ENCODE measurements at places on chromosomes 6 and 20.

DNA sequence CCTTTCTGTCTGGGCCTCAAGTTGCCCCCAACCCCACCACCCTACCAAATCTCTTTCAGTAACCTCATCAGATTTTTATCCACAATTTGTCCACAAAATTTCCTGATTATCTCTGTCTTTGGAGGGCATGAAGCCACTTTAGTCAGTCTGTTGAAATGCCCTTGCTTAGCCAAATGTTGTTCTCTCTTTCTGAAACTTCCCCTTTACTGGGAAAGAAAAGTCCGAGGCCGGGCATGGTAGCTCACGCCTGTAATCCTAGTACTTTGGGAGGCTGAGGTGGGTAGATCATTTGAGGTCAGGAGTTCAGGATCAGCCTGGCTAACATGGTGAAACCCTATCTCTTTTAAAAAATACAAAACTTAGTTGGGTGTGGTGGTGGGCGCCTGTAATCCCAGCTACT lies 33.8 kb downstream of the TOMM6 start:
- DNase-seq: no peak

DNA sequence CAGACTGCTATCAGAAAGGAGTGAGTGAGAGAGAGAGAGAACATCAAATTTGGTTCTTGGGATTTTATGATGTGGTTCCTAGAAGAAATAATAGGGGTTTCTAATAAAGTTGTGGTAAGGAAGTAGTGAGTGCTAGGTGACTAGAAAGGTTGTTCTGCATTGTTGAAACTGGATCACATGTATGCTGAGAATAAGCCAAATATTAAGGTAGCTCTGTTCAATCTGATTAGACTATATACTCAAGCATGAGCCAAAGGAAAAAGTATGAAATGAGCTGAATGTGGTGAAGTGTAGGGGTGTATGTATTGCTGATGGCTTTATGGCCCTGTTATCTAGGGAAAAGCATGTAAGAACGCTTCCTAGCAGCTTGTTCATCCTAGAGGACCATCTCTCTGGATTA lies 63.0 kb upstream of the IMPG1 start:
- no peak for DNase-seq

DNA sequence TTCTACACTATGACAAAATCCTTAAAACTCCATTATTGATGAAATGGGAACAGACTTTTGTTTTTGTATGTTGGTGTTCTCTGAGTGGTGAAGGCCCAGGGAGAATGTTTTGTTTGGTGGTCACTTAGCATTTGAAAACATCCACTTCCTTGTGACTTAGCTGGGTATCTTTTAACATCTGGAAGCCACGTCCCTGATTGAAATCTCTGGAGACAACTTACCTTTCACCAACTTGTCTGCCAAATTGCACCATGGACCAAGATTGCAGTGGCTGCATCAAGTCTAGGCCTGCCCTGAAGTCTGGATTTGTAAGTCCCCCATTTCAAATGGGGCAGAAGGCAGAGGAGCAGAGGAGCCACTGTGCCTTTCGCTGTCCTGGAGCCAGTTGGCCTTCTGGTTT lies 534 bp upstream of the EFCAB8 start:
- DNase-seq: no peak

DNA sequence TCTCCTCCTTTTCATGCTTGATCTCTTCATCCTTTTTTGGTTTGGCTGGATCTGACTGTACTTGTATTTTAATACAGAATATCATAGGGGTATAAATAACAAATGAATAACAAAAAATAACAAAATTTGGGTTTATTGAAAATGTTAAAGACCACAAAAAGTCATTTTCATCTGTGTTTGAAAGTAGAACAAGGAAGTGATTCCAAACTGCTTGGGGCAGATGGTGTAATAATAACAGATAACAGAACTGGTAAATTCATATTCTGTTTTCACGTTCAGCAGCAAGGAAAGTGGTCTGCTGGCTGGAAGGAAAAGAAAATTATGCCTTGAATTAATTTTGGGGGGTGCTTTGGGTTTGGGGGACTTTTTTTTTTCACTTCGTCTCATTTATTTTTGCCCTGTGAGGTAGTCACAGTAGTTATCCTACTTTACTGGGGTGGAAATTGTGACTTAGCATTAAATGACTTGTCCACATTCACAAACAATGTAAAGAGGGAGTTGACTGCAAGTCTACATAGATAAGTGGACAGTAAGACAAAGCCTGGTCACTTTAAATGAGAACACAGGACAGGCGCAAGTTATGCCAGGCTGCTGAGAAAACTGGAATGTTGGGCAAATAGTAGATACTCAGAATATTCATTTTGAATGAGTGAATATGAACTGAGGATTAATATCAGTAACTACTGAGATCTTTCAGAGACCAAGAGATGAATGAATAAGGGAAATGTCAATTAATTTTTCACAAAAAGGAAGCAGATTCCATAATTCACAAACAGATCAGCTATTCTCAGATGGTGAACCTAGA lies 193.9 kb upstream of the CITED2 start:
- no peak for DNase-seq

- no peak for DNase-seq
Measured at GRCh38 chr6:66238851-66239250, 531.8 kb upstream of the EYS start.

- peak; percentile 32 for DNase-seq
Measured at GRCh38 chr20:62651285-62652021, 9.2 kb downstream of the SLCO4A1 start.

DNA sequence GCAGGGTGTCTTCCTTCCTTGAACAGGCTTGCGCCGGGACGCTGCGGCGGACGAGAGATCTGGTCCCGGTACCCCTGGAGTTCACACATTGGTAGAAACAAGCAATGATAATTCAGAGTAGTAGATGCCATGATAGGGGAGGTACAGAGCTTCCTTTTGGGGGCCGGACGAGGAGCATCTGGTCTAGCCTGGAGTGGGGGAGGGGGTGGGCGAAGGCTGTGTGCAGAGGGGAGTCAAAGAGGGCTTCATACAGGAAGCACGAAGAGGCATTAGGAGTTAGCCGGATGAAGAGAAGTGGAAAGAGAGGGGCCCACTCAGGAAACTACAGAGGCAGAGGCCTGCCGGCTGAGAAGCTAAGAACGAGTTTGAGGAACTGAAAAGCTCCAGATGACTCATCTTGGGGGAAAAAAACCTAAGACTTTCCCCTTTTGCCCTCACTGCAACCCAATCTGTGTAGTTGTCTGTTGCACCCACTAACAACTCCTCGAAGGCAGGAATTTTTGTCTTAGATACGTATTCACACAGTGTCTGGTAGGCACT lies 611 bp downstream of the CNPY3 start:
- DNase-seq: no peak

DNA sequence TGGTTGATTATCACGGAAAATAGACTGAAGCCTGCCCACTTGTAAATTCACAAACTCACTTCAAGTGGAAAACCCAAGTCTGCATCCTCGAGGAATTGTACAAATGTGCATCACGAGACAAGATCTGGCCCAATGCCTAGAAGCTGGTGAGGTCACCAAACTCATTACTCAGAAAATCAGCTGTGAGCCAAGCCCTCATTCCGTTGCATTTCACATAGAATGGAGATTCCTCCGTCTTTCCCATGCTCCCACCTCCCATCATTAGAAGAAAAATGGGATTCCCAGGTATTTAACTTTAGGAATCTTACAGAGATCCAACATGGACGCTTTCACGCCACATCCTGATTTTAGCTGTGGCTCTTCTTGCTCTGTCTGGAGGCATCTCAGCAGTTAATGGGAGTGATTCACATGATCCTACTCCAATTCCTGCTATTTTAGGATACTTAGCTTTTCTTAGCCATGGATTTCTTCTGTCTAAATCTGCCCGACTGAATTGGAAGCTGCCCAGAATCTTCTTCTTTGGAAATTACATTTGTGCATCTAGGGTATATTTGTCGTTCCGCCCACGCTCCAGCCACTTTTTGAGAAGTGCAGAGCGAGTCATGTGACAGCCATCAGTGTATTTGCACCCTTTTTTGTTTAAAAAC lies 68.7 kb upstream of the STMND1 start:
- no peak for DNase-seq

GRCh38 chr6:145836170-145836569 lies 21.6 kb upstream of the FBXO30 start:
- no peak for DNase-seq

DNA sequence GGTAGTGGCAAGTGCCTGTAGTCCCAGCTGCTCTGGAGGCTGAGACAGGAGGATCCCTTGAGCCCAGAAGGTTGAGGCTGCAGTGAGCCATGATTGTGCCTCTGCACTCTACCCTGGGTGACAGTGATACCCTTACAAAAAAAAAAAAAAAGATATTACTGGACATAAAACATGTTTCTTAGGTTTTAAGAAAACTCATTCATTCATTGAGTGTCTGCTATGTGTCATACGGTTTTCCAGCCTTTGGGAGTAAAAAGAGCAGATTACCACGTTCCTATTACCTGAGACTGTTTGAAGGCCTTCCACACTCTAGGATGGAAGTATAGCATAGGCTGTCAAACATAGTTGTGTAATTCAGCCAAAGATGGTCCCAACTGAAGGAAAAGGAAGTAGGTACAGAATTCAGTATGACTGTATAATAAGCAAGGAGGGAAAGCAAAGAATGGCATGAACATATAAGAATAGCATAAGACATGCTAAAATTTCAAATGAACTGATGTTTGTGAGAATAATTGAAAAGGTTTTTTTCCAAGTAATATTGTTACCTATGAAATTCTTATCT lies 22.0 kb downstream of the STXBP5 start:
- no peak for DNase-seq

DNA sequence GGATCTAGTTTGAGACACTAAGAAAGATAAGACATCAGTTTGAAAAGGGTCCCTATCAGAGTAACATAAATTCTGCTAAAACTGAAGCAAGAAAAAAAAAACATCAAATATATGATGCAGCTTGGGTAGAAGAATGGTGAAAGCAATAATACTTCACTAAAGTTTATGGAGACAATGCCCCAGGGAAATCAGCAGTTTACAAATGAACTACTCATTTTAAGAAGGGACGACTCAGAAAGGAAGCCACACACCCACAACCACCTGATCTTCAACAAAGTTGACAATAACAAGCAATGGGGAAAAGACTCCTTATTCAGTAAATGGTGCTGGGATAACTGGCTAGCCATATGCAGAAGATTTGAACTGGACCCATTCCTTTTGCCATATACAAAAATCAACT lies 143.5 kb downstream of the TPBG start:
- DNase-seq: no peak

- peak; percentile 23 for DNase-seq
Measured at GRCh38 chr20:45911486-45912343, at the start of gene PLTP. PLTP (minus strand) TSS chr20:45912155; CDS start chr20:45911452, 703 bp downstream.

DNA sequence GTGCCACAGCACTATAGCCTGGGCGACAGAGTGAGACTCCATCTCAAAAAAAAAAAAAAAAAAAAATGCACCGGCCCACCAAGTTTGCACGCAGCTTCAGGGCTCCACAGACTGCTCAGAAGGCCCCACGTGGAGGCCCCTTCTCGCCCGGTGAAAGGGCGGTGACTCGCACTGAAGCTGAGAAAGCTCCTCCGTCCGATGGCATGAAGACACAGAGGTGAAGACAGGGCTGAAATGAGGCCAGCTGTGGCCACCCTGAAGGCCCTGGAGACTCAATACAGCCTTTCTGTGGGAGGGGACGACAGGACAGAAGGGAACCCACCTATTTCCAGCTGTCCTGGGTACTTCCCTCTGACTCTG lies 84.0 kb downstream of the PTPN1 start:
- no peak for DNase-seq

DNA sequence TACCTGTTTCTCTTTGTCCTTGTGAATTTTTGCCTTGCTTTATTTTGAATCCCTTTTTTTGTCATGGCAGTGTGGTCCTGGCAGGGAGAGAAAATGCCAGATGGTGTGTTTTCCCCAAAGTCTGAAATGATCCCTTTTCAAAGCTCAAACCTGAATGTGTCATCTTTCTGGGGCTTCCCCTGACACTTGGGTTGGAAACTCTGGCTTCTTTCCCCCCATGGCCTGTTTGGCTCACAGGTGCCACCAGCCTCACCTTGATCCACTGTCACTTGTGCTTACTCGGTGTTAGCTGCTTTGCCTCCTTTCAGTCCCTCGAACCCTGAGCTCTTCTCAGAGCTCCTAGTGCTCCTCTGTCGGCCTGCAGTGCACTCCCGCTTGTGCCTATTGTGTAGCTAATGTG lies 22.3 kb downstream of the MYBL2 start:
- no peak for DNase-seq

DNA sequence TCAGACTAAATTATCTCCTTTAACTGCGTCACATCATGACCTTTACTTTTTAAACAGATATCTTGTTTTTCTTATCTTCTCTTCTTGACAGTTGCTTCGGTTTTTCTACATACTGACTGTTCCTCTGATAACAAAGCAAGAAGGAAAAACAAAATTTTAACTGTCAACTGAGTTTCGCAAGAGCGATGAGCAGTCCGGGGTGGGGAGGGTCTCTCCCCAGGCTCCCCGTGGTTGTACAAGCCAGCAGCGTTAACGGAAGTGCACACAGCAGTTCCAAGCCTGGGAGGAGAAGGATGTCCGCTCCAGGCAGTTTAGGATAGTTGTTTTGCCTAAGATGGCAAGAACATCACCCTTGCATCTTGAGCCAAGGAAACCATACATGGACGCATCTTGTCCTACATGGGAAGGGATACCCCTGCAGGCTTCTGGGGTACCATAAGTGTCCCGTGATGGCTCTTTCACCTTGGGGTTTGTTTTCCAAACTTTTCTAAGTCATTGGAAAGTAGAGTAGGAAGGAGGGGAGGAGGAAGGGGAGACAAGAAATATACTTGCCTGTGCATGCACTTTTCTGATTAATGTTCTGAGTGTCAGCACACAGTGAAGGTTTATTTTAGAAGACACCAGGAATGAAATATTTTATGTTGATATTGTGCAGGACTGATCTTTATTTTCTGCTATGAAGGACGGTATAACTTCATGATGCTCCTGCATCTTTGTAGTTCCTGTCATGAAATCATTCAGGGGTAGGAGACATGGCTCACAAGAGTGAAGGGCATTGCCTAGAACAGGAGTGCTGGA lies 20.8 kb downstream of the SLC24A3 start:
- no peak for DNase-seq

DNA sequence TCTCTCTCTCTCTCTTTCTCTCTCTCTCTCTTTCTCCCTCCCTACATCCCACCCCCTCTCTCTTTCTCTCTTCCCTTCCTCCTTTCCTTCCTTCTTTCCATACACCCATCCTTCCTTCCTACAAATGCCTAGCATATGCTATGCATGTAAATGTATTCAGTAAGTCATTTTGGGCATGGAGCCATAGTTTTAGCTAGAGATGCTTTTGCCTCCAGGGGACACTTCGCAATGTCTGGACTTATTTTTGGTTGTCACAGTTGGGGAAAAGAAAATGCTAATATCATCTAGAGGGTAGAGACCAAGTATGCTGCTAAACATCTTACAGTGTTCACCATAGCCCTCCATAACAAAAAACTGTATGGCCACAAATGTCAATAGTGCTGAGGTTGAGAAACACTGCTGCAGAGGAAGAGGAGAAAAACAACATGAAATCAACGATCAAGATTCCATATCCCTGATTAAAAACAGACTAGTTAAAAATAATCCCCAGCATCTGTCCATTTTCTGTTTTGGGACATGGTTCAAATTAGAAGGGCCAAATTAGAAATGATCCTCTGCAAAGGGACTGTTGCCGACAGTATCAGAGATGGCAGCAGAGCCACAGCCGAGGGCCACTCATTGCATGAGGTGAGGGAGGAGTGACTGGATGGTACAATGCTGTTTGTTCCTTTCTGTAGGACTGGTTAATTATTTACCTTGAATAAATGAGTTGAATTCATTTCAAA lies 152.7 kb downstream of the SH3BGRL2 start:
- no peak for DNase-seq
